LNCaP clone FGC (cell line): ENCODE measurements at places on chromosomes 6 and 20.

DNA sequence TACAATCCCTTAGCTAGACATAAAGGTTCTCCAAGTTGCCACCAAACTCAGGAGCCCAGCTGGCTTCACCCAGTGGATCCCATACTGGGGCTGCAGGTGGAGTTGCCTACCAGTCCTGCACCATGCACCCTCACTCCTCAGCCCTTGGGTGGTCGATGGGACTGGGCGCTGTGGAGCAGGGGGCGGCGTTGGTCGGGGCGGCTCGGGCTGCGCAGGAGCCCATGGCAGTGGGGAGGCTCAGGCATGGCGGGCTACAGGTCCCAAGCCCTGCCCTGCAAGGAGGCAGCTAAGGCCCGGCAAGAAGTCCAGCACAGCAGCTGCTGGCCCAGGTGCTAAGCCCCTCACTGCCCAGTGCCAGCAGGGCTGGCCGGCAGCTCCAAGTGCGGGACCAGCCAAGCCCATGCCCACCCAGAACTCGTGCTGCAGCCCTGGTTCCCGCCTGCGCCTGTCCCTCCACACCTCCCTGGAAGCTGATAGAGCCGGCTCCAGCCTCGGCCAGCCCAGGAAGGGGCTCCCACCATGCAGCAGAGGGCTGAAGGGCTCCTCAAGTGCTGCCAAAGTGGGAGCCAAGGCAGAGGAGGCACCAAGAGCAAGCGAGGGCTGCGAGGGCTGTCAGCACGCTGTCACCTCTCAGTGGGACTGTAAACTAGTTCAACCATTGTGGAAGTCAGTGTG lies 912.1 kb downstream of the PHF3 start:
- DNase-seq = no peak

DNA sequence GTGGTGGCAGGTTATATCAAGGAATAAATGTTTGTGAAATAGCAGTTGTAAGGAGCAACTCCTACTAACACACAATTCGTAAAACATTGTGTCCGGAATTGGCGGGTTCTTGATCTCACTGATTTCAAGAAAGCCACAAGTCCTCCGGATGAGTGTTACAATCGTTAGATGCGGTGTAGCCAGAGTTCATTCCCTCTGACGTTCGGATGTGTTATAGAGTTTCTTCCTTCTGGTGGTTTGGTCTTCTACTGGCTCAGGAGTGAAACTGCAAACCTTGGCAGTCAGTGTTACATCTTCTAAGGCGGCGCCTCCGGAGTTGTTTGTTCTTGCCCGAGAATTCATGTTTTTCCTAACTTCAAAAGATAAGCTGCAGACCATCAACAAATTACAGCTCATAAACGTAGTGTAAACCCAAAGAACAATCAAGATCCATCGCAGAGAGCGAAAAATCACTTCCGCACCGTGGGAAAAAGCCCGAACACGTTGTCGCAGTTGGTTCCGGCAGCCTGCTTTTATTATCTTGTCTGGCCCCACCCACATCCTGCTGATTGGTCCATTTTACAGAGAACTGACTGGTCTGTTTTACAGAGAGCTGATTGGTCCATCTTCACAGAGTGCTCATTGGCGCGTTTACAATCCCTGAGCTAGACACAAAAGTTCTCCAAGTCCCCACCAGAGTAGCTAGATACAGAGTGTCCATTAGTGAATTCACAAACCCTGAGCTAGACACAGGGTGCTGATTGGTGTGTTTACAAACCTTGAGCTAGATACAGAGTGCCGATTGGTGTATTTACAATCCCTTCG lies 58.2 kb downstream of the TRIM27 start:
- DNase-seq = no peak

- DNase-seq = no peak
Observed at GRCh38 chr6:140970485-140970884, 1162.2 kb upstream of the GJE1 start.

DNA sequence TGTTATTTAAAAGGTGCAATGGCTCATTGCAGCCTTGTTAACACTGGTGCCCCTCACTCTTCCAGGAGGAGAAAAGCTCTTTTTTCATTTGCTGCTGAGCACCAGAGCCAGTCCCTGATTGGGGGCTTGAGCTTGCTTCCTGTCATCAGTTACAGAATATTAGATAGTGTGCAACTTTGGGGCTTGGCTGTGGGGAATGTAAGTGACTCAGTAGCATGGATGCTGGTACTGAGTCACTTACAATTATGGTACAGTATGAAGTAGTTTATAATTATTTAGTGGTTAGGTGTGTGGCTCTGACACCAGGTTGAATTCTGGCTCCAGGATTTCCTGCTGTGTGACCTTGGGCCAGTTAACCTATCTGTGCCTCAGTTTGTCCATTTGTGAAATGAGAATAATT lies 37.6 kb downstream of the ANKS1A start:
- no peak for DNase-seq

DNA sequence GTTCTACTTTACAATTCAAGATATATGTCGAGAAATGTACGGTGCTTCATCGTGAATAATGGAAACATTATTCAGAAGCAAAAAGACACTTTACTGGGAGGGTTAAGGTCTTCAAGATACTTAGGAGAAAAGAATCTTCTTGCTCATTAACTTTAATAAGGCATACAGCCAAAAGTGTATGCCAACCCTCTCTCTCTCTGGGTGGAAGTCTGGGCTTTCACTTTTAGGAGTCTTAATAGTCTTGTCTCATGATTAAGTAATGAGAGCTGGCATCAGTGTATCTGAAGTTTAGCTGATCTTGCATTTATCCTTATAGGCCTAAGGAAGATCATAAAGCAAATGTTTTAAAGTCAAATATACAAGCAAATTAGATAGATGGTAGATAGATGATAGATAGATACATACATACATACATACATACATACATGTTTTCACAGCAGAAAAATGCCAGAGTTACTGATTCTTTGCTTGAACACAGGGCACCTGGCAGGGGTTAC lies 21.5 kb downstream of the OLIG3 start:
- DNase-seq = no peak

DNA sequence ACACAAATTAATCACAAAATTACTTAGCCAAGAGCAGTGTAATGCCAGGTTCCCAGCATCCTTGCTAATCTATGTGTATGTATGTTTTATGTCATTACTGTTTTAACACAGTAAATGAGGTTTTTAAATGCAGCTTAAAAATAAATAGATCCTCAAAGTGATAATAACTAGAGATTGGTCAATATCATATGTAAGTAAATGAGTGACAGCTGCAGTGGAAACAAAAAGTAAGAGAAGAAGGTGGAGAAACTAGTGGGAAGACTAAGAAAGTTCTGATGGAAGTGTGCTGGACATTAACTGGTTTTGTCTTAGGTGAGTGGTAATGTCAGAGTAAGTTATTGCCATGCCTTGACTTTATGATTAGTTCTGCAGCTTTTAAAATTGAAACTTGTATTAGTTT lies 1.9 kb upstream of the GJB7 start:
- no peak for DNase-seq
